ENCODE measurements at places on chromosomes 2 and 18.

DNA sequence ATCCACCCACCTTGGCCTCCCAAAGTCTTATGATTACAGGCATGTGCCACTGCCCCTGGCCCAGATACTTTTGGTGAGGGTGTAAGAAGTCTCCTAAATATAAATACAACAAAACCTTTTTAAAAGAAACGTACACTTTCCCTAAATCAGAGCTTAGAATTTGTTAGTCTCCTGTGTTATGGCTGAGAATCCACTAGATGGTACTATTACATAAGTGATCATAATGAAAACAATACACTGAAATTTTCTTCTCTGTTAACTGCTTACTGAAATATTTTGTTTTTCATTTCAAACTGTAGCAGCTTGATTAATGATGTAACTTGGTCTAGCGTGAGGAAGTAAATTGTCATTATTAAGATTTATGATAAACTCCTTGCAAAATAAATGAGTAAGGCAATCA is 74.8 kb upstream of the FAM98A start:
- DNase-seq: no peak

DNA sequence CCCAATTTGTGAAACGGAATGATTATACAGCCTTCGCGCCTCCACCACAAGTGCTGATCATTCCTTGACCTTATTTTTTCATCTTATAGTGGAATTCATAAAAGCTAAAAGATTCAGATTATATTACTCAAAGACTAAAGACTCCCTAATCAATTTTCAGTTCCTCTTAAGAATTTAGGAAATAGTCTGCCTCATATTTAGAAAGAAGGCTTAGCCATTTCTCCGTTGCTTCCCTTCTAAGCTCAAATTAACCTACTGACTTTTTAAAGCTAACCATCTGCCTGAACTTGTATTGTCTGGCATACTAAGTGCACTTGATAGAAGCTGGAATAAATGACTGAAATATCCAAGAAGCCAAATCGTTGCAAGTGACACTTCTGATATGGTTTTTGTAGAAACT is 44.7 kb downstream of the HNRNPLL start:
- DNase-seq: no peak

DNA sequence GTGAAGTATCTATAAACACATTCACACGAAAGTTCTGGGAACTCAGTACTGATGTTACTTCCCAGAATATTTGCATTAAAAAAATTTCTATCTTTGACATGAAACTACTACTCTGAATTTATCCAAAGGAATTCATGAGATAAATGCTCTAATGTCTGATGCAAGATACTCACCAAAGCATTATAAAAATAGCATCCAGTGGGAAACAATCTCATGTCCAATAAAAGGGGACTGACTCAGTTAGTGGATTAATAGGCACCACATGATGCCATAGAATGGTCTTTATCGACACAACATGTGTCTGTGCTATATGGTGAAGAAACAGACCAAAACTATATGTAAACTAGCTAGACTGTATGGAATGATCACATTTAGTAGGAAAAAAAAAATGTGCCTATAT is 33.9 kb downstream of the LAMA3 start:
- no peak for DNase-seq

DNA sequence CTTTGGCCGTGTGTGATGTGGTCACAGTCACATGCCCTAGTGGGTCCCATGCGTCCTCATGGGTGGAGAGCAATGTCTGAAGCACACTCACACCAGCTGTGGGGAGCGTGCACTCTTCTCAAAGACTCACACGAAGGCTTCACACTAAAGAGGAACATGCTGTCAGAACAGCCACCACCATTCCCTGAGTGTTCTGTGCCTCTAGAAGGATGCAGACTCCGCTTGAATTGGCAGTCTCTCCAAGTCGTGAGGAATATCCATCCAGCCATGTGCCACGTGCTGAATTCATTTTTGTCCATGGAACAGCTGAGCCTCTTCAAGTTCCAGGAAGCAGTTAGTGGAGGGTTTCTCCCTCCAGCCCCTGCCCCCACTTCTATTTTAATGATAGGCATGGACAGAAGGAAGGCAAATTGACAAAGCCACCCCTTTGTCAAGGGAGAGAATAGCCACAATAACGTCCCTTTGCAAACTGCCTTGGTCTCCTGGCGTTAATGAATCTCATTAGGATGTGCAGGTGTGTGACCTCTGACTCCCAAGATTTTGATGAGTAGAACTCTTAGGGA is 464.3 kb upstream of the ID2 start:
- DNase-seq: no peak

DNA sequence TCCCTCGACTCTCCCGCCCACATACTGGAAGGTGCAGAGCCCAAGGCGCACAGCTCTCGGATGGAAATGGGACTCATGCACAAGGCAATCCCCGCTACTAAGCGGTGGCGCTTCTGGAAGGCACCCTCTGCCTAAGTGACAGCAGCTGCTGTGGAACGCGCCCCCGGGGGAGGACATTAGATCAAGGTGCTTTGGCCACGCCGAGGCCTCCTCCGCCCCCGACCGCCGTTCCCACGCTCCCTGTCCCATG is 202 bp downstream of the MCEE start:
- DNase-seq: no peak

DNA sequence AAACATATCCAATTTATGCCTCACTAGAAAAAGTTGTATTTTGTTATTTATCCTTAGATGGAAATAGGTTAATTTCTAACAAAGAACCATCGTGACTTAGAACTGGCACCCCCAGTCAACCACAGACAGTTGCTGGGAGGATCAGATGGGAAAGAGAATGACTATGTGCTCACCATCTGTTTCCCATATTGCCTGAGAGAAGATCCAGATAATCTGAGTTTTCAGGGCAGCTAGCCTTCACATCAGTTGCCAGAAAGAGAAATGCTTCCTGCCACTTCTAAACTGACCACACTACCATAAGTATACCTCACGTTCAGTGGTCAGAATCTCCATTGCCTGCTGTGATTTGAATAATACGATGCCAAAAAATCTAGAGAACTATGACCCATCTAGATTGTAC is 28.4 kb upstream of the NEB start:
- DNase-seq: no peak

GRCh38 chr2:128345436-128346165 is 26.9 kb upstream of the HS6ST1 start:
- no peak for DNase-seq

DNA sequence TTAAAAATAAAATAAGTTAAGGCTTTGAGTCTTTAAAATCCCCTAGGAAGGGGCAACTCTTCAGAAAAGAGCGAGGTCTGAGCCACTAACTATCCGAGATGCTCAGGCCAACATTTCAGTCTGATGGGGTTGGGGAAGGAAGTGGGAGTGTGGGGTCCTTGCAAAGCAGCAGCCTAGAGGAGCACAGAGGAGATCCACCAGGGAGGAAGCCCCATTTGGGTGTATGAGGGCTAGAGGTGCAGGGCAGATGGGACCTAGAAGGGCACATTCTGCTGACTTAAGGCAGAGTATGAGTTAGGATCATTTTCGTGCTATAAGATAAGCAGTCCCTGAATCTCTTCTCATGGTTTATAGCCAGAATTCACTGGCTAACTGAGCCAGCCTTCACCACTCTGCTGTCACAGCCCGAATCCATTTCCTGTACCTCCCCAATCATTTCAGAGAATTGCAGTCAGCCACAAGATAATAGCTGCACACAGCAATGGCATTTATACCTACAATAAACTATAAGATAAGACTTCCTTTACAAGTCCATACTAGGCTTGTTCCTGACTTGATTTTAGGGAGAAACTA is 37.0 kb downstream of the MRPL30 start:
- no peak for DNase-seq

DNA sequence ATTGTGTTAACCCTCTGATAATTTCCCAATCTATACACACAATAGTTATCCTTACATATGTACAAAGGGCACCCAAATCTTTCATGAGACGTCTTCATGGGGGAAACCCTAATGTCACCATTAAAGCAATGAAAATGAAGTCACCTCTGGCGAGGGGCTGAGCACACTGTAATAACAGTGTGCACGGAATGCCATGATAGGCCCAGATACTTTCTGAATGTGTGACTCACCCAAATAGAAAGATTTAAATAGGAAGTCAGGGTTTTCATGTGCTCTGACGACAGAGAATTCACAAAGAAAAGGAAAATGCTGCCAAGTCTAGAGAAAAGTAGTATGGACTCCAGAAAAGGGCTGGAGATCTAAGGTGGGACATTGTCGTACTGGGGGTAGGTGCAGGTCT is 128.3 kb downstream of the SATB2 start:
- DNase-seq: no peak

- DNase-seq: no peak
These were observed 767 bp downstream of the RHOB start for GRCh38 chr2:20447437-20448245.

- no peak for DNase-seq
These were observed 24.1 kb downstream of the ANXA4 start for GRCh38 chr2:69766014-69766413.

DNA sequence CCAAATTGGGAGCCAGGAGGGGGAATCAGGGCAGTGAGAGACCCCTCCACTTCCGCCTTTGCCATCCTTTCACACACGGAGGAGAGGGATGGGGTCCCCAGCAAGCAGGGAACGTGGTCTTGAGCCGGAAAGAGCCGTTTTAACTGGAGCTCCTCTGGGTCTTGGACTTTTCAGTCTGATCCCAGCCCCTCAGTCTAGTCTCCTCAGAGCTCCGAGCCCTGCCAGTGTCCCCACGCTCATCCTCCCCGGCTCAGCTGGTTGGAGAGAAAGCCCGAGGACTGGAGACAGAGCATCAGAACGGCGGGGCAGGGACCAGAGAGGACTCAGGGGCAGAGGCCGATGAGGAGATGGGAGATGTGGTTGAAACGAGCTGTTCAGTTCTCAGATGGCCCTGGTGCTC is 26.1 kb upstream of the OTOF start:
- no peak for DNase-seq

GRCh38 chr2:185284696-185285095 is 453.9 kb upstream of the FSIP2 start:
- no peak for DNase-seq

DNA sequence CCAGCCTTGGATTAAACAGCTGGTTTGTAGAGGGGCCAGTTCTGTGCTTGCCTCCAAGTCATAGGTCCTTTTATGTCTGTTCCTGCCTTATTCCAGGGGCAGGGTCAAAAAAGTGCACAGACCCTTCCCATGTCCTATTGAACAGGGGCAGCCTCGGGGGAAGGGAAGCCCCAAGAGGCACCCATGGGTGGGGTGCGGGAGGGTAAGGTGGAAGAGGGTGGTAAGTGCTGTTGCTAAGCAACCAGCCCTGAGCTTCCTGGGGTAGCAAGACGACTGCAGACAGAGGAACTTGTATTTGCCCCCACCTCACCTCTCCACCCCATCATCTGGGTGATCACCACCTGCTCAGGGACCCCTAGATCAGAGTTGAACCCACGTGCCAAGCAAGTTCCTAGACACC is 7.7 kb downstream of the DNMT3A start:
- DNase-seq: no peak

GRCh38 chr18:7662866-7663265 is 95.8 kb downstream of the PTPRM start:
- DNase-seq: no peak

GRCh38 chr2:10922307-10923007 is 10.7 kb downstream of the KCNF1 start:
- no peak for DNase-seq

- DNase-seq: no peak
These were observed 24.4 kb downstream of the PUM2 start for GRCh38 chr2:20326163-20326780.

GRCh38 chr18:68316636-68317035 is 398.3 kb downstream of the TMX3 start:
- DNase-seq: no peak

DNA sequence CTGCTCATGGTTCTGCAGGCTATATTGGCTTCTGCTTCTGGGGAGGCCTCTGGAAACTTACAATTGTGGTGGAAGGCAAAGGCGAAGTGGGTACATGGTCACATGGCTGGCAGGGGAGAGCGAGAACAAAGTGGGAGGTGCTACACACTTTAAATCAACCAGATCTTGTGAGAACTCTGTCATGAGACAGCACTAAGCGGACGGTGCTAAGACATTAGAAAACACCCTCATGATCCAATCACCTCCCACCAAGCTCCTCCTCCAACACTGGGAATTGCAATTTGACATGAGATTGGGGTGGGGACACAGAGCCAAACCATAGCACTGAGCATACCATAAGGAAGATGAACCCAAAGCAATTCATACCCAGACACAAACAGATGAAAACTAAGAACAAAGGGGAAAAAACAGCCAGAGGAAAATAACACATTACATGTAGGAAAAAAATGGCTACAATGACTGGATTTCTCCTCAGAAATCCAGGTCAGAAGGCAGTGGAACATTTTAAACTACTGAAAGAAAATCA is 31.1 kb upstream of the INO80C start:
- no peak for DNase-seq

DNA sequence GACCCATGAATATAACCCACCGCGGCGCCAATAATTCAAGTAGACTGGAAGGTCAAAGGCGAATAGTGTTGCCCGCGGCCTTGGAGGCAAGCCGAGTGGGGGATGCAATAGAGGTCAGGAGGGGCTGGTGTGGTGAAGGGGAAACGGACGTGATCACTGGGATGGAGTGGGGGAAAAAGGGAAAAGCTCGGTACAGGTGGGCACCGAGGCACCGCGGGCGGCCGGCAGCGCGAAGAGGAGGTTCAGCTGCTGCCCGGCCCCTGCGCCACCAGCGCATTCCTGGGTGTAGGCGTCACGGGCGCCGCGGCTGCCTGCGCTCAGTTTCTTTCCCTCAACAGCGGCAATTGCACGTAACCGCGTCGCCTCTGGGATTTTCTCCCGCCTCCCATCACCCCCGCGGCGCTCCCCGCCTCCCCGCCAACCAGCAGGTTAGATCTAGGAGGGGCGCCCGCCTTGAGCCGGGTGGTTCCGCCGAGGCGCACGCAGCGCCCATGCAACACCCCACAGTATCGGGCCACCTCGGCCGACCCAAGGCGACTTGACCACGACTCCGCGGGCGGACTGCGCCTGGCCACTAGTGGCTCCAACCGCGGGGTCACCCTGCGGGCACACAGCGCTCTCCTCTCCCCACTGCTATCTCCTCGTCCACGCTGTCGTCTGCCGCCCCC is 1.5 kb downstream of the RND3 start:
- no peak for DNase-seq

DNA sequence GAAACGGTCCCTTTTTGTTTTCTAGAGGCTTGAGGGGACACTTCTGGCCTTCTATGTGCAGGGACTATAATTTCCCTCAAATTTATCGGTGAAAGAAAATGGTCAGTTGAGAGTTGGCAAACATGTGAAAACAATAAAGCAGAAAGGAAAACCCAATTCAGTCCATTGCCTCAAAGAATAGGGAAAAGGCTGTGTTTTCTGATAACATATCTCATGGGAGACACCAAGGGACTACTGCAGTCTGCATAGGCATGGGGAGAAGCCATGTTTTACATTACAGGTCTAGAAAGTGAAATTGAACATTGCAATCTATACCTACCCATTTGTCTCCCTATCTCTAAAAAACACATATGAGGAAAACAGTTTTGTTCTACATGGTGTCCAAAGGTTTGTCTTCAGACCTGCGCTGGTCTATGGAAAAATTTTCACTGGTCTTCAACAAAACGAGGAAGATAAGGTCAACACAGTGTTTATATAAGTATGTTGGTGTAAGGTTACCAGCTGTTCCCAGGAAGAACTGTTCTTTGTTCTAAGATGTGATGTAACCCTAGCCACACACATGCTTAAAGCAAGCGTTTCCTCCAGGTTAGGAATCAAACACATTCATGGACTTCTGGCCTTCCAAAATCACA is 179.7 kb downstream of the MREG start:
- no peak for DNase-seq

GRCh38 chr18:58284699-58285448 is 240.8 kb downstream of the NEDD4L start:
- DNase-seq: no peak
